ENCODE measurements at places on chromosomes 4 and X.

DNA sequence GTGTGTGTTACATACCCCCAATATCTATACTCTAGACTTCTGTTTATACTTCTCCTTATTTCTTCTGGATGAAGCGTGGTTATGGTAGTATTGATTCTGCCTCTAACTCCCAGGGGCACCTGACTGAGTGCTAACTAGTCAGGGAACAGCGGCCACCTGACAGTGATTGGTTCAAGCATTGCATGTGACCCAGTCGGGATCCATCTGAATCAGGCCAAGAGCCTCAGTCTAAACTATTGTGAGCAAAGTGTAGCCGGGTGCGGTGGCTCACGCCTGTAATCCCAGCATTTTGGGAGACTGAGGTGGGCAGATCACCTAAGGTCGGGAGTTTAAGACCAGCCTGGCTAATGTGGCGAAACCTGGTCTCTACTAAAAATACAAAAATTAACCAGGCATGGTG is 10.0 kb downstream of the CCDC110 start:
- no peak for DNase-seq

- no peak for DNase-seq
Measured at GRCh38 chr4:42078184-42078801, 74.2 kb downstream of the BEND4 start.

DNA sequence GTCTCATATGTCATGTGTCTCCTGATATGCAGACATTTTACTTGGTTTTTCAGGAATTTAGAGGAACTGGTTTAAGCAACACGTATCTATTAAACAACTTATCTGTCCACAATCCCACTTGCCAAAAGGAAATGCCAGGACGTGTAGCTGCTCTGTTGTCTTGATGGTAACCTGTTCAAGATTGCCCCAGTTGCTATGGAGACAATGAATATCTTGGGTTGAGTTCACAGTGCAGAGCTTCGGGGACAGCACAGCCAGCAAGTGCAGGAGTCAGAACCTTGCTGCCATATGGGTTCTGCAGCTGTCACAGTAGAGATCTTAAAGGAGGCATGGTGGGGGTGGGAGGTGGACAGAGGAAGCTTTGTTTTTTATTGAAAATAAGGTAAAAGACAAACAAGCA is 28.7 kb upstream of the FAM9B start:
- no peak for DNase-seq

DNA sequence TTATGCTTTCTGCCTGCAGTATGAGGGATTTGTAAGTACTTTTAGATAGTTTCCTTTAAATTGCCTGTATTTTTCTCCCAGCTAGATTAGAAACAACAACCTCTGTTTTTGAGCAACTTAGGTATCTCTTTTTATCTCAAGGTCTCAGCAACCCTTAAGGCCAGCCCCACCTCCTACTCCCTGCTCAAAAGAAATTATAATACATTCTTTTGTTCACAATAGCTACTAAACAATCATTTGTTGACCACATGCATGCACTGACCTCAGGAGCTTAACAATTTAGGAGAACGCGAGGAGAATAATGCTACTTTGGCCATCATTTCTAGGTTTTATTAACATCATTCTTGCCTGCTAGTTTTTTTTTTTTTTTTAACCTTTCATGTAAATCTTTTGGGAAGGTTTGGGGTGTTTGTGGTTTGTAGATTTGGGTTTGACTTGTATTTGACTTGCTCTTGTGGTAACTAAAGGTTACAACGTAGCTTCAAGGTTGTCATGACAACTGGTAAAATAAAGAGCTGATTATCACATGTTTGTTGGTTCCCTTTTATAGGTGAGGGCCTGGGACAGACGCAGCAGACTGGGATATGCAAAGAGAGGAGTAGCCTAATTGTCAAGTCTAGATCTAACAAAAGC is 145.4 kb upstream of the PLAC1 start:
- DNase-seq: no peak

GRCh38 chrX:66203114-66203513 is 39.1 kb downstream of the HEPH start:
- no peak for DNase-seq

DNA sequence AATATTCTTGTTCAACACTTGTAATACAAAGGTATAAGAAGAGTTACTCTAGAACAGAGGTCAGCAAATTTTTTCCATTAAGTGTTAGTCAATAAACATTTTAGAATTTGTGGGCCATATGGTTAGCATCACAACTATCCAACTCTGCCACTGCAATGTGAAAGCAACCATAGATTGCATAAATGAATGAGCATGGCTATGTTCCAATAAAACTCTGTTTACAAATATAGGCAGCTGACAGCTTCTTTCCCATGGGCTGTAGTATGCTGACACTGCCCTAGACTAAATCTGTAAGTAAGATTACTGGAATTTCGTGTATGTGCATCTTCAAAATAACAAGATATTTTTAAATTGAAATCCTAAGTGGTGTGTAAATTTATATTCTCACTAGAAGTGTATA is 73.7 kb downstream of the GABRA2 start:
- DNase-seq: no peak

- no peak for DNase-seq
Measured at GRCh38 chr4:112523008-112523721, 7.2 kb upstream of the NEUROG2 start.

DNA sequence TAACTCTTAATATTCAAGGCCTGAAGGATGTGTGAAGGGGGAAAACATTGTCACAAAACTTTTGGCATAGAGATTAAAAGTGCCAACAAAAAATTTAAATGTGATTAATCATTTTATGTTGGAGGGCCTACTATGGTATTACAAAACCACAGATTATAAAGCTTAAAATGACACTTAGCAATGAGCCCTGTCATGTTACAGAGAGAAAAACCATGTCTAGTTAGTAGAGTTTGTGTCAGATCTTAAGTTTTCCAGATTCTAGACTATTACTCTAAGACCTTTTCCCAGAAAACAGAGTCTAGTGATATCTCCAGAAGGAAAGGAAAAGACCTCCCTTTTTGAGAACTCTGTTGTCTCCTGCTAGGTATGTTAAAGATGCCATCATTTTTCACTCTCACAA is 239.1 kb upstream of the DKK2 start:
- no peak for DNase-seq

DNA sequence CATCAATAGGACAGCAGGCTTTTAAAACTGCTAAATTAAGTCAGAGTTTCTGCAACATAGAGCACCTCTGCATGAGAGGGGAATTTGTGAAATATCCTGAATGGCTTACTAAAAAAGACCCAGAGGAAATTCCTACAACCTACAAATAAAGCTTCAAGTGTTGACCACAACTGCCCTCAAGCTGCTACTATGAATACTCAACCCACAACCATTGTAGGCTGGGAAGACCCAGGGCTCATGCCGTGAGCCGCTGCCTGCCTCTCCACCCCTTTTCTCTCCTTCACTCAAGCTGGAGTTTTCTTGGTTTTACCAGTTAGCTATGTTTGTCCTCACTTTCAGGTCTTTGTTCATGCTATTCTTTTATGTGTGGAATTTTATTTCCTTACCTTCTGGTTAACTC is 151.6 kb downstream of the EMCN start:
- DNase-seq: no peak

DNA sequence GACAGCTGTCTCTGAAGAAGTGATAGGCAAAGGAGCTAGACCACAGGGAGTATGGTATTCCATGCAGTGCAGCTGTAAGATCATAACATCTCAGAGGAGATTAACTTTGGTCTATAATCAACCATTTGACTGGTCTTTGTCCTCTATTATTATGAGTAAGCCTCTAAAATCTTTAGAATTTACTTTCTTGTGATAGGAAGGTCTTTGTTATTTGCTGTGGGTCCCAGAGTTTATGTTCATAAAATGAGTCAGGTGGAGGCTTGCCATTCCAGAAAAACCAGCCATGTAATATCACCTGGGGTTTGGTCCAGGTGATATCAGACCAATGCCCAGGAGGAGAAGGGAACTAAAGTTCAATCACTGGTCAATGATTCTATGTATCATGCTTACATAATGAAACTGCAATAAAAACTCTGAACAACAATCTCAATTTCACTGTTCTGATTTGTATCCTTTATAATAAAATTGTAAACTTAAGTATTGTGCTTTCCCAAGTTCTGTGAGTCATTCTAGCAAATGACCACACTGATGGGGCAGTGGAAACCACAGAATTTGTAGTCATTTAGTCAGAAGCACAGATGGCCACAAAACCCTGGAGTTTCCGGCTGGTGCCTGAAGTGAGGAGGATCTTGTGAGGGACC is 239.6 kb upstream of the TRAM1L1 start:
- no peak for DNase-seq

DNA sequence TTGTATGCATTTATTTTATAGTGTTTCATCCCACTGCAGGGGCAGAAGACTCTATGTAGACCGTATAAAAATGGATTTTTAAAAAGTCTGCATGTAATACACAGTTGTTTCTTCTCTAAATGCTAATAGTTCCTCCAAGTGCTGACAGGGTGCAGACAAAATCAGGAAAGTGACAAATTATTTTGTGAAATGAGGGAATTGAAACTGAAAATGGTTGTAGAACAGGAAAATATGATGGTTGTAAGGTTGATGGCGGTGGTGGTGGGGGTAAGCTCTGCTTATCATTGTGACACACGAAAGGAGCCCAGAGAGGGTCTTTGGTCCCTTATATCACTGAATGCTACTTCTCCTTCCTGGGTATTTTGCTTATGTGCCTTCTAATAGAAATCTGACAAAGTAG is 4.3 kb downstream of the IL15 start:
- DNase-seq: no peak

DNA sequence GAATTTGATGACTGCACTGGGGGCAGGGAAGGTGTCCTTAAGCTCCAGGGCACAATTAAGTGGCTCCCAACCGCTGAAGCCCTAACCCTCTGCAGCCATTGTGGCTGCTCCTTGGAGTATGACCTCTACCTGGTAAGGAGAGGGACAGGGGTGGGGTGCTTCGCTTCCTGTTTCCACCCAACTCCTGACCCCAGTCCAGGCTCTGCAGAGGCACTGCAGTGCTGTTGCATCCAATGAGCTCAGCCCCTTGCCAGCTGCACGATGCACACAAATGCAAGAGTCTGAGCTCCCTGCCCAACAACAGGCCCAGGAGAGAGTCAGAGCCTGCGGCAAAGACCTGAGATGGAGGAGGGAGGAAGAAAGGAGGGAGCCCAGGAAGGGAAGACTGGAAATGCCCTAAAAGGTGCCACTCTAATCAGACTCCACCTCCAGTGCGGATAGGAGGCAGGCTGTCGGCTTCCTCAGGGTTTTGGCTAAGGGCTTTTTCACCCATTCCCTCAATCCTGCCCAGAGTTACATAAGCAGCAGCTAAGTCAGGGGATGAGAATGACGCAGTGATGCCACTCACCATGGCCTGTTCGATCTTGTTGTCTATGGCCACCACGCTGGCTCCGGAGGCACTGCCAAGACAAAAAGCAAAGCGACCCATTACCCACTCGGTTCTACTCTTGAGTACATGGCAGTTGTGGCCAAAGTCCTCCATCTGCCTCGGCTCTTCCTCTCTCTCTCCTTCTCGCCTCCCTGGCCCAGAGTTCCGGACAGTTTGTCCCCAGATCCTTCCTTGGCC is 60.1 kb downstream of the TSC22D3 start:
- DNase-seq: peak; percentile 9

DNA sequence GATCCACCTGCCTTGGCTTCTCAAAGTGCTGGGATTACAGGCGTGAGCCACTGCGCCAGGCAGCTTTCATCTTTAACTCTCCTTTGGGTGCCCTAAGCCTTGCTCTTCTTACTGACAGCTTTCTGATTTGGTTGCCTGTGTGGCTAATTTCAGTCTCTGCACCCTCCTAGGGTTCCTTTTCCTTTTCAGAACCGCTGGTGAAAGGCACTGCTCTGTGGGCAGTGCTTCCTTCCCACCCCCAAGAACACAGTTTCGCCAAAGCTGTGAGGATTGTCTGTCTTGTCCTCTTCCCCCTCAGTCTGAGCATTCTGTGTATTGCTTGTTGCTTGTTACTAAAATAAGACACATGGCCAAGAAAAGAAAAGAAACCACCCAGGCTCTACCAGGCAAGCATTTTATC is 101.4 kb upstream of the FRMPD3 start:
- no peak for DNase-seq

GRCh38 chr4:156545003-156545785 is 426.4 kb downstream of the PDGFC start:
- DNase-seq: no peak

GRCh38 chr4:40254608-40255392 is 58.0 kb downstream of the RHOH start:
- DNase-seq: no peak

GRCh38 chrX:141214196-141214595 is 28.1 kb downstream of the SPANXC start:
- no peak for DNase-seq

DNA sequence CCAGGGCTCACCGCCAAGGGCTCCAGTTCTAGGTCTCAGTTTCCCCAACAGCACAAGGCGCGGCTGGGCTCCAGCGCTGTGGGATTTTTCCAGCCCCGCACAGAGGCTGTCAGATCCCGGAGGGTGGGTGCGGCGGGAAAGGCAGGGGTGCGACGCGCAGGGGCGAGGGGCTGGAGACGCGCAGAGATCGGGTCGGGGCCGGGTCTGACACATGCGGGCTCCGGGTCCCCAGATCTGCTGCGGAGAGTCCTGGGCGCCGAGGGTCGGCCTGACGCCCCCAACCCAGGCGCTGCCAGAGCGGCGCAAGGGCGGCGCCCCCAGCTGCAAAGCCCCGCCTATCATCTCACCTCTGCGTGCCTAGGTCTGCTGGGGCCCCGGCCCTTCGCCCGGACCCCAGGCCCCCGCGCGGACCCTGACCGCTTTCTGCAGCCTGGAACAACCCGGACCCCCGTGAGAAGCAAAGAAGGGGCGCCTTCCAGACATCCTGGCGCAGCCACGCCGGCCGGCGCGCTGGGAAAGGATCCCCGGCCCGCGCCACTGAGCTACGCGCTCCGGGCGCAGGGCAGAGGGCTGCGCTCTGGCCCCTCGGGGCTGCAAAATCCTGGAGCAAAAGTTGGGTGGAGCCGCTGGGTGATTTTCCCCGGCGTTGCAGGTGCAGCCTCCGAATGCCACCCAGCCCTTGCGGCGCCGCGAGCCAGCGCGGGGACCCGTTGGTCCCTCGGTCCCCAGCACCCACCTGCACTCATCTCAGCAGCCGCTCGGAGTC is 486 bp downstream of the ABLIM2 start:
- no peak for DNase-seq

GRCh38 chr4:40199179-40199670 is 2.4 kb downstream of the RHOH start:
- DNase-seq: no peak

DNA sequence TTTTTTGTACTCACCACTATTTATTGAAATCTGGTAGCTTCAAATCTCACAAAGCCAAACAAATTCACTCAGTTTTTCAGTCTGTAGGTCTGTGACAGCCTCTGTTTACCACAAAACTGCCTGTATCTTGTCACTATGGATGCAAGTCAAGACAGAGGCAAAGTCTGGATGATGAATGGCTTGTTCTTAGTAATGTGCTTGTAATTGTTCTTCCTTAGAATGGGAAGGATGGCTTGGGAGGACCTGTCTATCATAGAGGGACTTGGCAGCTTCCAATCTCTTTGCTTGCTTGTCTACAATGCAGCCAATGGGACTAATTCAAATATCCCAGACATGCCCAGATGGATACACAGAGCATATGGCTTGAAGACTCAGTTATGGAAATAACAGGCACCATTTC is 141.2 kb upstream of the SCML1 start:
- DNase-seq: no peak

- DNase-seq: no peak
Measured at GRCh38 chr4:122163301-122163700, 11.2 kb downstream of the BLTP1 start.

GRCh38 chr4:3520276-3520675 is 11.9 kb downstream of the LRPAP1 start:
- no peak for DNase-seq

- no peak for DNase-seq
Measured at GRCh38 chrX:132961511-132961910, 3.1 kb upstream of the HS6ST2 start.
